ENCODE measurements at places on chromosomes 5 and 9.

DNA sequence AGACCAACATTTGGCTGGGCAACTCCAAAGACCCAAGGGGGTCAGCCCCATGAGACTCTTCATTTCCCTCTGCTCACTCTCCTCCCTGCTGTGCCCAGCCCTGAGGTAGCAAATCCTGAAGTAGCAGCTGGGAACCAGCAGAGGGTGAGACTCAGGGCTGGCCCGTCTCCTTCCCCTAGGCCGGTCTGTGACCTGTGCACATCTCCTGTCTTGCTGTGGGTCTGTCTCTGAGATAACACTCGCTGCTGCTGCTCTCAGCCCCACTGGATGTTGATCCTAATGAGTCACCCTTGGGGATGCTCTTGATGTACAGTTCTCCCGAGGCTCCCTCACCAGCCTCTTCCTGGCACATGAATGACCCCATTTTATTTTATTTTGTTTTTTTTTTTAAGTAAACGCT, 7.3 kb upstream of the OR2V1 start:
- DNase-seq, result no peak

GRCh38 chr5:115414406-115415142, 118.1 kb upstream of the CCDC112 start:
- no peak for DNase-seq

DNA sequence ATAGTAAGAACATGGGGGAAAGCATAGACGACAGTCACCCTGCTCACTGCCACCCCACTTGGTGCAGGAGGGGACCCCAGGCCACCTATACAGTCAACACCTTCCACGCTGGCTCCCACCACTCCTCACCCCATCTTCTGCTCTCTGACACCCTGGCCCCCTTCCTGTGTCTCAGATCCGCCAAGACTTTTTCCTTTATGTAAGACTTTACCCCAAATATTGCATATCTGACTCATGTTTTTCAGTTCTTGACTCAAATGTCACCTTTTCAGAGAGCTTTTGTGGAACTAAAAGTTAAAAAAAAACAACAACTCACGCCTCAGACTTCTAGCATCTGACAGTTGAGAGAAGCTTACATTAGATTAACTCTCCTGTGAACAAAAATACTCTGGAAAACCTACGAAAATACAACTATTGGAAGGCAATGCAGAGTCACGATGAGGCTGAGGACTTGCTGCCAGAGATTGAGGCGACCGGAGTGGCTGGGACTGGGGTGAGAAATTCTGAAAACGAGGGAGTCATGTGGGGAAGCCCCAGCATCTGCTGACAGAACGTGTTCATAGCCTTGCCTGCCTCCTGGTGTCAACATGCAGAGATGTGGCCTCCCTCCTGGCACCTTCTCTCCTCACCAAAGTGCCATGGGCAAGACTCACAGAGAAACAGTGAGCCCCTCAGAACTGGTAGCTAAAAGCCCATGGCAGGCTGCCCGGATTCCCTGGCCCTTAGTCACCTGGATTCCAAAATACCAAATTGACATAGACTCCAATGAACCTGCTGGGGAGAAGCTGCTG, 22.4 kb upstream of the FCN2 start:
- no peak for DNase-seq

DNA sequence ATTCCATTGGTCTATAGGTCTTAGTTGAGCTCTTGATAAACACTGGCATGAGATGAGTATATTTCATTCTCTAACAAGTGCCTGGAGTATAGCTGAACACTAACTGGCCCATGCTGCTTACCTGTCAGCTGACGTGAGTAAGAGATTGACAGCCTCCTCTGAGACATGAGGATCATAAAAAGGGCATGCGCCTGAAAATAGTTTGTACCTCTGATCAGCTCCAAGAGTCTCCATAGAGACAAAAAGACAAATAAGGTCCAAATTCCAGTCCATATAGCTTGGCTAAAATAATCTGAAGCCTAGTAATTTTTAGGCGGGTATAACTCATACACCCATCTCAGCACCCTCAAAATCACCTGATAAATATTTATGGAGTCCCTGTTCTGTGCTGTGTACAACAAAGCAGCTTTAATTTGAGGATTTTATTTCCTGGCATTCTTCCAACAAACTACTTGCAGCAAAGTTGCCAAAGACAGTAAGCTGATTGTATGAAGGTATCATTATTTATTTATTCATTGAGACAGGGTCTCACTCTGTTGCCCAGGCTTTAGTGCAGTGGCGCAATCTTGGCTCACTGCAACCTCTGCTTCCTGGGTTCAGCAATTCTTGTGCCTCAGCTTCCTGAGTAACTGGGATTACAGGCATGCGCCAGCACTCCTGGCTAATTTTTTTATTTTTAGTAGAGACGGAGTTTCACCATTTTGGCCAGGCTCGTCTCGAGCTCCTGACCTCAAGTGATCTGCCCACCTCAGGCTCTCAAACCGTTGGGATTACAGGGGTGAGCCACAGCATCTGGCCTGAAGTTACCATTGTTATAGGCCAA, 16.2 kb upstream of the FSD1L start:
- no peak for DNase-seq

- DNase-seq, result no peak
Observed at GRCh38 chr9:132001567-132001966, 78.1 kb downstream of the MED27 start.

GRCh38 chr5:67969631-67970030, 245.9 kb upstream of the PIK3R1 start:
- DNase-seq, result no peak

DNA sequence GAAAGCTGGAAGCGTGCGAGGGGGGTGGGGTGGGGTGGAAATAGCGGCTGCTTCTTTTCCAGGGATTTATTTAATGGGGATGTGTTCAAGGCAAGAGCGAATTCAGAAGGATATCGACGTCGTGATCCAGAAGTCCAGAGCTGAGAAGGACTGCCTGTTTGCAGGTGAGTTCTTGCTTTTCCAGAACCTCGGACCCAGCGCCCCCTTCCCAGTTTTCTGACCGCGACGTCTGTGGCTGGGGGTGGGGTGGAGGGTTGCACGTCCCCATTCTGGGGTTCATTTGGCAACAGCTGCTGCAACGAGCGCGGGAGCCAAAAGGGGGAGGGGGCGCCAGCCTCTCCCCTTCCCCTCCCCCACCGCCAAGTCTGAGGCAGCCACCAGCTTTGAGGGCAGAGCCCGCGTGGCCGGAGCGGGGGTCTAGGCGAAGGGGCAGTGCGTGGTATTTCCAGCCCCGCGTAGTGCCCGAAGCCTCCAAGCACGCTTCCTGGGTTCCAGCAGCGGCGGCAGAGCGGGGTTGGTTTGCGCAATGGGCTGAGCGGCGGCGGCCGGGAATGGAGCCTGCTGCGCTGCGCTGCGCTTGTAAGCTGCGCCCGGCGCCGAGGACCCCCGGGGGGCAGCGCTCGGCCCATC, 701 bp downstream of the PARP8 start:
- DNase-seq, result no peak

DNA sequence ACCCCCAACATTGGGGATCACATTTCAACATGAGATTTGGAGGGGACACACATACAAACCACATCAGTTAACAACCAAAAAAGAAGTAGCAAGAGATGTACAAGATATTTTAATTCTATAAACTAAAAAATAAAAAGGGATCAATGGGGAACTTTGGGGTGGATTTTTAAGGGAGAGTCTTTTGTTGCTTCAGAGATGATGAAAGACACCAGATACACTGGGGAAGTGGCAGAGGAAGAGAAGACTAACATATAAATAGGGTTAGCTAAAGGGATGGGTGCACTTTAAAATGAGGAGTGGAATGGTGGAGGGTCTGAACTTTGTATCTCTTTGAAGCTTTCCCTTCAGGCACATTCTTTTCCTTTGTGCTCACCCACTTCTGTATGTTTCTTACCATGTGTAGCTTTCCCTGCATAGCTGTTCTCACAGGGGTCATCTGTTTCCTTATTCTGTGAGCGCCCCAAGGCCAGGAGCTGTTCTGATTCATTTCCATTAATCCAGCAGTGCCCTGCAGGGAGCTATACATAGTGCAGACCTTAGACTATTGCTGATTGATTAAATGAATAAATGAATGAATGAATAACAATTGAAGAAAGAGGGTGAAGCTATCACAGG, 531.6 kb upstream of the KLF4 start:
- no peak for DNase-seq

GRCh38 chr5:52727020-52727419, 60.7 kb upstream of the ITGA1 start:
- DNase-seq, result no peak

GRCh38 chr5:12570688-12571087, 666.4 kb upstream of the CTNND2 start:
- DNase-seq, result no peak

GRCh38 chr9:68970151-68970550, 43.8 kb downstream of the PRKACG start:
- DNase-seq, result no peak

DNA sequence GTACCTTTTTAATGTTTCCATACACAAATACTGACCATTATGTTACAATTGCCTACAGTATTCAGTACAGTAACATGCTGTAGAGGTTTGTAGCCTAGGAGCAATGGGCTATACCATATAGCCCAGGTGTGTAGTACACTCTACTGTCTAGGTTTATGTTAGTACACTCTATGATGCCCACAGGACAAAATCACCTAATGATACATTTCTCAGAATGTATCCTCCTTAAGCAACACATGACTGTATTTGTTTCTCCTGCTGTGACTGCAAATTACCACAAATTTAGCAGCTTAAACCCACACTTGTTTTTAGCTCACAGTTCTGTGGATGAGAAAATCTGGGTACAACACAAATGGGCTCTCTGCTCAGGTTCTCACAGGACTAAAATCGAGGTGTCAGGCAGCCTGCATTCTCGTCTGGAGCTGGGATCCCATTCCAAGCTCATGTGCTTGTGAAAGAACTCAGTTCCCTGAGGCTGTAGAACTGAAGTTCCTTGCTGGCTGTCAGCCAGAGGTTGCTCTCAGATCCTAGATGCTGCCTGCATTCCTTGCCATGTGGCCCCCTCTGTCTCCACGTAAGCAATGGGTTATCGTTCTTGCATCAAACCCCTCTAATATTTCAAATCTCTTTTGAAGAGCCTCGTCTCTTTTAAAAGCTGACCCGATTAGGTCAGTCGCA, 38.6 kb upstream of the PIK3R1 start:
- DNase-seq, result no peak

GRCh38 chr9:113399646-113400200, 1.4 kb downstream of the ALAD start:
- no peak for DNase-seq

DNA sequence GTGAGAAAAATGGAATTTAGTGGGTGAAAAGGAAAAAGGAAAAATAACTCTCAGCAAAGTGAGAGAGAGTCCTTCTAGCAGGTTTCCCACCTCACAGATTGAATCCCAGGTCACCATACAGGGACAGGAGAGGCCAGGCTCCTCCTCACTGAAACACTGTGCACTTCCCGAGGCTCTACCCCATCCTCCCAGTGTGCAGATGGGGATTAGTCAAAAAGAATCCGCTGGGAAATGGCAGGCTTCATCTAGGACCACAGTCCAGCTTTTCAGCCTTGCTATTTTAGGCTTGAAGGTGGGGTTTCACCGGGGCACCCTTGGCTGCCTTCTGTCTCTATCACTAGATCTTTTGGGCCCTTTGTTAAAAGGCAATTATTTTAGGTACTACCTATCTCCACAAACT, 47.8 kb downstream of the YIPF5 start:
- no peak for DNase-seq

DNA sequence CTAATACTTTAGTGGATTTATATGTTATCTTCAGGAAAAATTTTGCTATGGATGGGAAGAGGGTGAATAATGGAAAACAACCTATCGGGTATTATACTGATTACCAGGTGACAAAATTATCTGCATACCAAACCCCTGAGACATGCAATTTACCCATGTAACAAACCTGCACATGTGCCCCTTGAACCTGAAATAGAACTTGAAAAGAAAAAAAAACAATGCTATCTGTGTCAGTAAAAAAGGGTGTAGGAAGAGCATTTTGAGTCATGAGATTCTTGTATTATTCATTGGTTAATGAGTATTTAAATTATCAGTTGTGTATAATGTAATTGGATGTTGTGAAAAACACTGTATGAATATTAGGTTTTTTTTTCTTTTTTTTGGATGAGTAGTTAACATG, 75.4 kb downstream of the PRR16 start:
- no peak for DNase-seq

DNA sequence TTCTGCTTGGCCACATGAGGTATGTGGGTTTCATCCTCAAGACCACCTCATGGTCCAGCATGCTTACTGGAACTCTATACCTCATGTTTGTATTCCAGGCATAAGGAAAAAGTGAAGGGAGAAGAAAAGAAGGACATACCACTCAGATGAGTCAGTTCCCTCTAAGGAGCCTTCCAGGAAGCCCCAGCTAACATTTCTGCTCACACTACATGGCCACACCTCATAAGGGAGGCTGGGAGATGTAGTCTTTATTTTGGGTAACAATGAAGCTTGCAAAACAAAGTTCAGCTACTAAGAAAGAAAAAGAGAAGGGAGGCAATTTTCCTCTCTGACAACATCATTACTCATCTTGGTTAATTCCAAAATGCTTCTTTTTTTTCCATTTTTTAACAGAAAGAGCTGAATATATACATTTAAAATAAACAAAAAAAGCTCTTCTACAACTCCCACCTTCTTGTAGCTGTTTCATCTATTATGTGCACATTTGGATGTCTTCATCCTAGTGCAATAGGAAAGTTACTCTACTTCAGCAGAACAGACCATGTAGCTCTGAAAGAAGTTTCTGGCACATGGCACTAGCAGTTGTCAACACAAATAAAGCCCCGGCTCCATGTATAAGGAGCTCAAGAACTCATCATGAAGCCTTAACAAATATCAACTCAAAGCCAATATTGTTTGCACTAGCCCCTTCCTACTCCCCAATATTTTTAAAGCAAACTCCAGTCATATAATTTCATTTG, 123.6 kb upstream of the CCDC112 start:
- DNase-seq, result no peak

DNA sequence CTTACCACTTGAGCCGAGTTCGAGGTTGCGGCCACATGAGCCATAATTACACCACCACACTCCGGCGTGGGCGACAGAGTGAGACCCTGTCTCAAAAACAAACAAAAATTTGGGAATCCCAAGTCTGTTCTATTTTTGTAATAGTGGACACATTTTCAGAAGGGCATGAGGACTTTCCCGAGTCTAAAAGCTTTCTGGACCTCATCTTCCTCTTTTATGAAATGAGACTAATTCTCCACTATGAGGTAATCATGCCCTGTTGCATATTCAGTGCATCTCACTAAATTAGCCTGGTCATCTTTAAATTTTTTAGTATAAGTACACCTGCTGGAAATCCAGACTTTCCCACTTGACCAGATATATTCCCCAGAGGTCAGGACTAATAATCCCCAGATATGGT, 55.7 kb downstream of the GGTA1 start:
- no peak for DNase-seq
